ENCODE measurements at places on chromosomes 4 and X. TPM values are rescaled to one million over a fixed set of nuclear protein-coding genes. Genes with fewer than 3 reads are reported as not detected.
A peak's percentile ranks its signal among the peaks of the same experiment; 100 is the strongest.

Gene FABP2
- not detected for total RNA-seq

Gene LDB2
- 35.2 TPM for total RNA-seq

Gene MAGEA9B
- total RNA-seq = not detected

Gene CFAP99
- not detected for total RNA-seq

- no peaks in the 10 kb centered on the region for H3K36me3 ChIP-seq
- no peak overlapping the region for H3K27ac ChIP-seq
- H3K4me1 ChIP-seq = peaks cover 6% of the 10 kb centered on the region
- no peak for DNase-seq
- H3K4me3 ChIP-seq = no peak overlapping the region
Observed at GRCh38 chr4:120870279-120870673, 52.2 kb downstream of the PRDM5 start.

DNA sequence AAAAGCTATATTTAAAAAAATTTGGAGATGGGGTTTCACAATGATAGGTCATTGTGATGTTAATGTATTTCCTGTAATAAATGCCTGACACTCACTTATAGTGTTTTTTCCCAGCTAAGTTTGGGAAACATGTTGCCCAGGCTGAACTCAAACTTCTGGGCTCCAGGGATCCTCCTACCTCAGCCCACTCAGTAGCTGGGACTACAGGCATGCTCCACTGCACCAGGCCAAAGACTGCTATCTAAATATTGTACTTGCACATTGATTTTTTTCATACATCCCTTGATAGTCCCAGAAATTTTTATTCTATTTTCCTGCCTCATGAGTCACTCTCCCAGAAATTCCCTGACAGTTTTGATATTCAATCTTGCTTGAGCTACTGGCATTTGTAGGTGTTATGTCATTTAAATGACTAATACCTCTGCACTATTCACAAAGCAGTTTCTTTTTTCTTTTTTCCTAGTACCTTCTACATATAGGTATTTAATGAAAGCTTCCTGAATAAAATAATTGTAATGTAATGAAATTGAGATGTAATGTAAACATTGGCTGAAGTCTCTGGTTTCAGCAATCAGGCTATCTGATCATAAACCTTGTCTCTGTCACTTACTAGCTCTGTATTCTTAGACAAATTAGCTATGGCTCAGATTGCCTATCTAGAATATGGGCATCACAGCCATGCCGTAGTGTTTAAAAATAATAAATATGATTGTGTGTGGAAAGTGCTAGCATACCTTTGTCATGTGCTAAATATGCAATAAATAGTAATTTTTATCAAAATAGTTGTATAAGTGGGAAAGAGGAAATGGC, 1973.0 kb upstream of the AGA start:
- H3K36me3 ChIP-seq = no peaks in the 10 kb centered on the region
- H3K4me1 ChIP-seq = no peaks in the 10 kb centered on the region
- DNase-seq = no peak
- no peak overlapping the region for H3K4me3 ChIP-seq

DNA sequence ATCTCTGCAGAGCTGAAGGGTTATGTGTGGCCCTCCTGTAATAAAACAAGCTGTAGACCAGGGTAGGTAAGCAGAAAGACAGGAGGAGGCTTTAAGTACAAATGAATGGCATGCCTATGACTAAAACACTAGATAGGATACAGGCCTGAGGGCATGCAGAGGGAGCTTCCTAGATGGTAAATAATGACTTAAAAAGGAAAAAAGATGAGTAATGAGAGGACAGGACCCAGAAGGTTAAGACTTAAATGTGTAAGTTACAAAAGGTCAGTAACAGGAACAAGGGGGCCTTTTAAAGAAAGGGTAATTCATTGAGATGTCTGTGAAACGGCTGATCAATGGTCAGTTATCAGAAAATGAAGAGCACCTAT, 194.8 kb downstream of the SOWAHB start:
- peak overlapping the region; percentile 5 for H3K27ac ChIP-seq
- no peaks in the 10 kb centered on the region for H3K4me1 ChIP-seq
- no peaks in the 10 kb centered on the region for H3K27me3 ChIP-seq
- H3K36me3 ChIP-seq = no peaks in the 10 kb centered on the region

GRCh38 chr4:3847211-3847940, 81.2 kb downstream of the ADRA2C start:
- no peak for DNase-seq
- H3K27me3 ChIP-seq = no peaks in the 10 kb centered on the region

DNA sequence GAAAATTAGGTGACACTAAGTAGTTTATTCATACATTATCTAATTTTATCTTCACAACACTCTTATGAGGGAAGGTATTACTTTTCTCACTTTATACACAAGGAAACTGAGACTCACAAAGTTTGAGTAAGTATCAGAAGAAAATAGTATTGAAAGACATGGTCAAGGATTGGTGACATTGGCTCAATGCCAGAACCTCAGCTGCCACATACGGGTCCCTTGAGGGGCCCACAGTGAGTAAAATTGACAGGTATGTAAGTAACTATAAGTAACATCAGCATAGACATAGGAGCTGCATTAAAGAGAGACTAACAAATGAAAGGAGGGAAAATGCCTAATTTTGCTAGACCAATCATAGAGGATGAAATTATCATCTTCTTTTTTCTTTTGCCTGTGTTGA, 134.1 kb downstream of the COX18 start:
- H3K4me1 ChIP-seq = no peaks in the 10 kb centered on the region
- no peaks in the 10 kb centered on the region for H3K36me3 ChIP-seq
- no peak for DNase-seq

DNA sequence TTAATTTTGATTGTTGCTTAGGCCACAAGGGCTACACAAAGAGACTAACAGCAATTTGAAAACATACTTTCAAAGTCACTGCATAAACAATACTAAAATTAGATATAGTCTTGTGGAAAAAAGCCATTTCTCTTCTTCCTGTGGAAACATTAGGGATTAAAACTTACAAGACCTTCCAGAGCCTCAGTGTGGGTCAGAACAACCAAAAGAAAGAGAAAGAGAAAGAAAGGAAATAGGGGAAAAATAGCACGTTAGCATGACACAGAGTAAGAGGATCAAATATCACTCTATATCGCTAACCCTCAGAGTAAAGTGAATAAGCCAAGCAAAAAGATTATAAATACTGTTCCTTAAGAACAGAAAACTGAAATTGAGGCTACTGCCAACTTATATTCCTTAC, 127.8 kb upstream of the DIAPH2 start:
- DNase-seq = no peak
- no peaks in the 10 kb centered on the region for H3K27me3 ChIP-seq
- no peak overlapping the region for H3K4me3 ChIP-seq
- H3K36me3 ChIP-seq = no peaks in the 10 kb centered on the region

Gene MOB1B
- total RNA-seq = 14.0 TPM

DNA sequence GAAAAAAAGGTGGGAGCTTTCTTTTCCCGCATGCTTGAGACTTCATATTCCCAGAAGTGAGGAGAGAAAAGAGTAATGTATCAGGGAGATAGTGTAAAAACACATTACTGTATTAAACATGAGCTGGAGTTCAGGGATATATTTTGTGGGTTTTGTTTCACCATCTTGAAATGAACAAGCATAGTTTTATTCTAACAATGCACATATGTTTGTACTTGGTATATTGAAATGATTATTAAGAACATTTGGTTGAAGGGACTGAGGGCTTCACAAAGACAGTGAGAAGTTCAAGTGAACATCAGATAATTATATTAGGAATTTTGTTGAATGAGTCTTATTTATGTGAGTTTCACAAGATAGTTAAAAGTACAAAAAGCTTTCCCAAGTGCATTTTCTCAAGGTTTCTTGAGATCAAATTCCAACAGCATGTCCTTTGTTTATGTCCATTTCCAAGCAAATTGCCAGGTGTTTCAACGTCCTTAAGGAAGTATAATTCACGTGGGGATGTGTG, 368.8 kb downstream of the ANKRD50 start:
- H3K36me3 ChIP-seq = no peaks in the 10 kb centered on the region
- H3K4me1 ChIP-seq = no peaks in the 10 kb centered on the region
- H3K27me3 ChIP-seq = no peaks in the 10 kb centered on the region
- H3K27ac ChIP-seq = no peak overlapping the region

- peak overlapping the region; percentile 25 for H3K27ac ChIP-seq
- no peak overlapping the region for H3K4me3 ChIP-seq
- no peak for DNase-seq
Observed at GRCh38 chr4:169015186-169015623, 5.2 kb upstream of the CBR4 start.
